ENCODE measurements at places on chromosomes 7 and 10.
A peak's percentile ranks its signal among the peaks of the same experiment; 100 is the strongest.

DNA sequence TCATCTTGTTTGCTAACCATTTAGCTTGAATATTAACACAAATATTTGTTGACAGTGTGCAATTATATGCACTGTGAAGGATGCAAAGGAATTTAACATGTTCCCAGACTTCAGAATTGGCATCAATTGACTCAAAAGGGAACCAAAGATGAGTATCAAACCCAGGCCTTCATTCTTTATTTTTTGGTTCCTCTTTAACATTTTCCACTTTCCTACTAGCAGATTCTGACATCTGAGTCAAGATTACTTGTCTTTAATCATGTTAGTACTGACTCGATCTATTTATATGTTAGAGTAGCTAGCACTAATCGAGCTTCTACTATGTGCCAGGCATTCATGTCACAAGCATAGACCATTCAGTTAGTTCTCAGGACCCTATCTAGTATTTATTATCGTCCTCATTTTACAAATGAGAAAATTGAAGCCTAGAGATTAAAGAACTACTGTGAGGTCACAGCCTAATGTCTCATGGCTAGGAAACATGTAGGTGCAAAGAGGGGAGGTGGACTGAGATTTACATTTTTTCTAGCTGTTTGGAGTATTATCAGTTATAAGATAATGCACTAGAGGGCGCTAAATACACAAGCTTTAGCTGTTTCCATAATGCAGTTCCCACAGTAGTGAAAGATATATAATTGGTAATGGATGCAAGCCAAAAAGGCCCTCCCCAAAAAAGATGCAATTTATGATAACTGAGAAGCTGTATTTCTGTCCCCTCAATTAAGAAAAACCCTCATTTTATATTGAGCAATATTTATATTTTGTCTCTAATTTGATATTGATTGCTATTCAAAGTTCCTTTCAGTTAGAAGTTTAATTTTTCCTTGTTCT lies 32.9 kb upstream of the KMT2E start:
- no peak for DNase-seq

- no peak for DNase-seq
Observed at GRCh38 chr10:112986544-112987190, 36.6 kb downstream of the TCF7L2 start.

DNA sequence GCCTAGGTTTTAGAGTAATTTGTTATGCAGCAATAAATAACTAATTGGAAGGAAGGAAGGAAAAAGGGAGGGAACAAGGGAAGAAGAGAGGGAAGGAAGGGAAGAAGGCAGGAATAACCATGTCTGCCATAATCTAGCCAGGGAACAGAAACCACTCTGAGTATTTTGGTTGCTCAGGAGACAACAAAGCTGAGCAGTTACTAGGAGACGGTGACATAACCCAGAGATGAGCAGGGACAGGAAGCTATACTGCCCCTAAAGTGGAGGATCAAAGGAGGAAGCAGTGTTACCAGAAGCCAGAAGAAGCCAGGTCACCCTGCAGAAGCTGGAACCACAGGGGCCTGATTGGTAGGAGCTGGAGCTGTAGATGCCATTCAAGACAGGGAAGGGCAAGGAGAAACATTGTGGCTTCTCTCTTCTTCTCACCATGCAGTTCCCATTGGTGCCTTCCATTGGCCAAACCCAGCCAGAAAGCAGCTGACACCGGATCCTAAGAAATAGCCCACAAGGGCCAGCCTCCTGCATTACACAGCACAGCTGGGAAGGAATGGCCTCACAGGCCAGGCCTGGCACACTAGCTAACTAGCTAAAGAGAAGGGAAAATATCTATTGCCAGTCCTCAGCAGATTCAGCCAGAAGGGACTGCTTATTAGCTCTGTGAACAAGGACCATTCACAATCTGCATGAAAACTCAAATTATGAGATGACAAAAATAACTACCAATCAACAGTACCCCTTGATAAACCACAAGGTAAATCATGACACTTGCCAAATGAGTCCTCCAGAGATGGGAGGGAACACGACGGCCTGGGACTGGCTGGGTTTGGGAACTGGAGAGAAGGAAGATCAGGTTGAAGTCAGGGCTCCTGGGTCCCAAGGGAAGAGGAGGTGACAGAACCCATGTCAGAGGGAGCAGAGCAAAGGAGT lies 184.5 kb upstream of the NFE2L3 start:
- no peak for DNase-seq

DNA sequence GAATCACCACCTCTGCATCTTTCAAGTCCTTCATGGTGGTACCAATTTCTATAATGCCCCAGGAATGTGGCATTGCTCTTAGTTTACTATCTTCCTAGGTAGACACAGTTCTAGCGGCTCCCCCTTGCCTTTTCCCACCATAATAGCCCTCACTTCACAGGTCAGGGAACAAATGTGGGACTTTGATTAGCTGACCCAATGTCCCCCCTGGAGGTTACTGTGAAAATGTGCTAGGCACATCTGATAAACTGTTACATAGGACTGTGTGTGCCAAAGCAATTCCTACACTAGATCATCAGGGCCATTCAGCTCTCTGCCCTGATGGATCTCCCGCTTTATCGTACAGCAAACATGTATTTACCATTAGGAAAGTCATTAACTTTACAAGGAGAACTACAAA lies 94.0 kb downstream of the TWIST1 start:
- DNase-seq = no peak

- DNase-seq = no peak
Observed at GRCh38 chr10:3802526-3803265, 17.7 kb upstream of the KLF6 start.

DNA sequence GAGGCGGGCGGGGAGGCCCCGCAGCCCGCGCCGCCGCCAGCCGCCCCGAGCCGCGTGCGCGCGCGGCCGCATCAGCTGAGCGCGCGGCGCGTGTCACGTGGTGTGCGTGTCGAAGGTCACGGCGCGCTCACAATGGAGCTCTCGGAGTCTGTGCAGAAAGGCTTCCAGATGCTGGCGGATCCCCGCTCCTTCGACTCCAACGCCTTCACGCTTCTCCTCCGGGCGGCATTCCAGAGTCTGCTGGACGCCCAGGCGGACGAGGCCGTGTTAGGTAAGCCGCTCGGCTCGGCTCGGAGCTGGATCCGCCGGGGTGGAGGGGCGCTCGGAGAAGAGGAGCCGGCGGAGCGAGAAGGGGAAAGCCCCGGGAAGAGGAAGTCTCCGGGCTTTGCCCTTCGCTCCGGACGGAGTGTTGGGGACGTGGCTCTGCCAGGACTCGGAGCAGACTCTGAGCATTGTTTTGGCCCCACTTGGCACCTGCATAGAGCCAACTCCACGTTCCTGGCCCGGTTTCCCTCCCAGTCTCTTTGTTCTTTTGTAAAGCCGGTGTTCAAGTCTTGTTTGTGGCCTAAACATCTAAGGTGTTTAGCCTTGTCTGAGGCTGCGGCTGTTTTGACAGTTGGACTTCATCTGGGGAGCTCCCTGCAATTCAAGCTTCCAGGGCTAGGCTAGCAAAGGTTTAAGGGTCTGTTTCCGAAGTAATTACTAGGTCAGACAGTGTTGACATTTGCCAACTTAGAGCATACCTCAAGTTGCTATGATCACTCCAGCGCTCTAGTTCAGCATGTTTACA lies at the start of gene COMMD3:
TSS of gene COMMD3 (plus strand) at position 103 of the 790 bp plus-strand sequence. CDS start at position 133, 30 bp downstream.
- DNase-seq = no peak

DNA sequence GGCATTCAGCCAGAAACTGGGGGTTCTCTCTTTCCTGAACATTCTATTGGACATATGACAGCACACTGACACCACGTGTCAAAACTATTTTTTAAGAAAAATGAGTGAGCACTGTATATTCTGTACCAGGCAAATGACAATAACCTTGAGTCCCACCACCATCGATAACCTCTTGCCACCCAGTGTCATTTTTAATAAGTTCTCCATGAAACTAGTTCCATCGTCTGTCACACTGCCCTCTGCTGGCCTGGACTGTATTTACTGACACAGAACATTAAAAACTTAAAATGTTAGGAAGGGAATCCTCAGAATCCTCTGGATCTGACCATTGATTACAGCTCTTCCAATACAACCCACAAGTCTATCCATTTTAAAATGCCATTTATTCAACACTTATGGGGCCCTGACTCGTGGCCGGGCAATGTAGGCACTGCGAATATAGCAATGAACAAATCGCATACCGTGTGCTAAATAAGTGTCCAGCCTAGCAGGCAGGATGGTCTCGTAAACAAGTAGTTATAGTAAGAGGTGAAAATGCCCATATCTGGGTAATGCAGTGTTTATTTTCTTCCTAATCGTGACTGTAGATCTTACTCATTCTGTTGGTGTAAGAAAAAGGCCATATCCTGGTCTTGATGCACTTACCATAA lies 35.9 kb upstream of the CACNB2 start:
- DNase-seq = no peak

- no peak for DNase-seq
Observed at GRCh38 chr10:90064295-90064694, 362.9 kb downstream of the KIF20B start.

GRCh38 chr10:103949728-103950127 lies 17.2 kb upstream of the SLK start:
- no peak for DNase-seq

DNA sequence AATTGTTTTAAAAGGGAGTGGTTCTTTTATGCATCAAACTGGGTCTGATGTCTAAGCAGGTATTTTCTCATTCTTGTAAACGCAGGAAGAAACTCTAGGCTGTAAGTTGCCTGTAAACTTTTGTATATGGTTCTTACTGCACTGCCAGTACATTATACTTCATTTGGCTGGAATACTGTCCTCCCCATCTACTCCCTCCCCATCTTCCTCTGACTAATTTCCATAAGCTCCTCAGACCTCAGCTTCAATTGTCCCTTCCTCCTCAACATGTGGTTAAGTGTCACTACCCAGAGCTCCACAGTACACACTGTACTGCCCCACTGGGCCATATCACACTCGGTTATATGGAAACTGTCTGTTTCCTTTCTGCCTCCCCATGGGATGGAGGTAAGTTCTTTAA lies 161.4 kb upstream of the MDFIC start:
- DNase-seq = no peak

DNA sequence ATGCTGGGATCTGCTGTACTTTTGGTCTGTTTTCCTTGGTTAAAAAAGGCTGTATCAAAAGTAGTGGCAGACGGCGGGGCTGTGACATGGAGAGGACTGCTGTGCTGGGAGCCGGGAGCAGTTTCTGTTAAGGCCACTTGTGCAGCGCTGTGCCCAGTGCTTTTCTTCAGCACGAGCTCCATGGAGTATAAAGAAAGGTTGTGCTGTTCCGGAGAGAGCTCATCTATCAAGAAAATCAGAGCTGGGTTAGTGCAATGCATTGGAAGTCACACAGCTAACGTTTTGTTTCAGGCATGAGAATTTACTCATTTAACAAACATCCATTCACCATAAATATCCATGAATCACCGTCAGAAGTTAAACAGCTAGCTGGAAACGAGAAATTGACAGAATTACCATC lies 62.0 kb downstream of the KIAA1549 start:
- no peak for DNase-seq

GRCh38 chr7:22814261-22815208 lies 8.1 kb downstream of the TOMM7 start:
- no peak for DNase-seq

DNA sequence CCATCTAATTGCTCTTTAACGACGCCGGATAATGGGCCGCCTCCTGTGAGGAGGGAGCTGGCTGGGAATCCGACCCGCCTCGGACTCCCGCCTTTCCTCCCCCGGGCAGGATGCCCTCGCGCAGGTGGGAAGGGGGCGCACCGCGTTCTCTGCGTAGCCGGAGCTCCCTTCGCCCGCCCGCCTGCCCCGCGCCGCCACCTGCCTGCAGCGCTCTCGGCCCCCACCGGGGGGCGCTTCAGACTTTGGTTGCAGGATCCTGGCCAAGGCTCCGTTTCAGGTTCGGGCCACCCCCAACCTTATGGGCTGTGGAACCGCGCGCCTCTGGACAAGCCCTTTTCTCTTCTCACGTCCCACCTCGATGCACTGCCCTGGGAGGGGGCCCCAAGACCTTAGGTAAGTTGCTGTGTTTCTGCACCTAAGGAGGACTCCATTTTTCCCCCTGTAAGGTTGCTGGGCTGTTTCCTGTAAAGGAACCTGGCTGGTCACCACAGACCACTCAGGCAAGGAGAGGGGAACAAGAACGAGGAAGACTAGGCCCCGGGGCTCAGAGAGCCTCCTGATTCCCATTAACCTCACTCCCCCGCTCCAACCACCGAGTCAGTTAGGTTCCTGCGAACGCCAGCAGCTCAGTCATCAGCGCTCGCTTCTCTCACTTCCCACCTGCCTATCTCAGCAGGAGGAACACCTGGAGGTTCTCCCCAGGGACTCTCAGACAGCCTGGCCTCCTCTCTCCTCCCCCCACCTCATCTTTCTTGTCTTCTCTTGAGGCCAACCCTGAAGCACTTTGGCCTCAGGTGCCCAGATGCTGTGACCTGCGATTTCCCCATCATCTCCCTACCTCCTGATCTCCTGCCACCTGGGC lies 11.3 kb upstream of the KAZALD1 start:
- DNase-seq = peak; percentile 45

DNA sequence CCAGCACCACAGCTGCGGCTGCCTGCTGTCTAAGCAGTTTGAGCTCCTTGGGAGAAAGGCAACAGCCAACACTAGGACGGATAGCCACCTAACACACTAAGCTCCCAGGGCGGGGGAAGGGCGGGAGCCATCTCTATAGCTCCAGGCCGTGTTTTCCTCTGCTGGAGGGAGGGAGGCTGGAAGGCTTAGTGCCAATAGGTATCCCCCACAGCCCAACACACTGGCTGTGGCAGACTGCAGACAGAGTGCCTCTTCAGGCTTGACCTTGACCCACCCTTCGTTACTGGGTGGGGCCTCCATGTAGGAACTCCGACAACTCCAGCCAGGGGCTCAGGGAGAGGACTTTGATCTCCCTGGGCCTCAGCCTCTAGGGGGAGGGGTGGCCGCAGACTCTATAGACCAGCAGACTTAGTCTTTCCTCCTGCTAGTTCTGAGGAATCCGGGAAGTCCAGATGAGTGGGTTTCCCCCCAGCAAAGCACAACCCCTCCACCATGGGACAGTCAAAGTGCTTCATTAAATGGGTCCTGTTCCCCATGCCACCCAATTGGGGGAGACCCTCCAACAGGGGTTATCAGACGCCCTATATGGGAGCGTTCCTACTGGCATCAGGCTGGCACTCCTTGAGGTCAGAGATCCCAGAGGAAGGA lies 314.4 kb upstream of the MKI67 start:
- no peak for DNase-seq

DNA sequence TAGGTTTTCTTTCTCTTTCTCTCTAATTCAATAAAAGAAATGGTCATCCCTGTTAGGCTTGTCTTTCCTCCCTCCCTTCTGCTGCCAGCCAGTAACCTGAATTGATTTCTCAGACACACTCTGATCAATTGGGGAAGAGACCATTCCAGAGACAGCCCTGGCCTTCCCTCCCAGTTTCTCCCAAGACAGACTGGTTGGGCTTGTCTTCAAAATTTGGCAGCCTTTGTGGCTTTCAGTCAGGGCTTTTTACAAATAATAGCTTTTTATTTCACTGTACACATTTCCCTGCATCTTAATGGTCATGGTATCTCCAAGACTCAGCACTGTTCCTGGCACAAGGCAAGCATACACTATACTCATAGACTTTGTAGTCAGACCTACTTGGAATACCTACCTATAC lies 33.9 kb downstream of the BCAP29 start:
- DNase-seq = no peak
